NCI-H510A treated with DMSO at 0.1 percent for 48 hours (cell line): ENCODE measurements at places on chromosomes 4 and X.

- DNase-seq: no peak
Observed at GRCh38 chrX:134933248-134933647, 57.5 kb upstream of the SMIM10 start.

GRCh38 chrX:4206941-4207340 is 493.5 kb upstream of the PRKX start:
- no peak for DNase-seq

- no peak for DNase-seq
Observed at GRCh38 chr4:54909961-54910360, 215.4 kb downstream of the KDR start.

DNA sequence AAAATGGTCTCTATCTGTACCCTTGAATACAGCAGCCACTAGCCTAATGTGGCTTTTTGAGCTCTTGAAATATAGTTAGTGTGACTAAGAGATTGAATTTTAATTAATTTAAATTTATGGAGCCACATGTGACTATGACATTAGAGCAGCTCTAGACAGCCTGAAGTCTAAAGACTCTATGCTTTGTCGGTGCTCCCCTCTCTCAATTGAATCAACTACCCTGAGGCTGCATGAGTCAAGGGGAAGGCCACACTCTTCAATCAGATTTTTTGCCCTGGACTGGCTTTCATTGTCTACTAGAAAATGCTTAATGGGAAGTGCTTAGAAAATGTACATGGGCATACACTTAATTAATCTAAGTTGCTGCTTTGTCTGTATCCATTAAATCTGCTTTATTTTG is 11.7 kb downstream of the TLR7 start:
- DNase-seq: no peak

DNA sequence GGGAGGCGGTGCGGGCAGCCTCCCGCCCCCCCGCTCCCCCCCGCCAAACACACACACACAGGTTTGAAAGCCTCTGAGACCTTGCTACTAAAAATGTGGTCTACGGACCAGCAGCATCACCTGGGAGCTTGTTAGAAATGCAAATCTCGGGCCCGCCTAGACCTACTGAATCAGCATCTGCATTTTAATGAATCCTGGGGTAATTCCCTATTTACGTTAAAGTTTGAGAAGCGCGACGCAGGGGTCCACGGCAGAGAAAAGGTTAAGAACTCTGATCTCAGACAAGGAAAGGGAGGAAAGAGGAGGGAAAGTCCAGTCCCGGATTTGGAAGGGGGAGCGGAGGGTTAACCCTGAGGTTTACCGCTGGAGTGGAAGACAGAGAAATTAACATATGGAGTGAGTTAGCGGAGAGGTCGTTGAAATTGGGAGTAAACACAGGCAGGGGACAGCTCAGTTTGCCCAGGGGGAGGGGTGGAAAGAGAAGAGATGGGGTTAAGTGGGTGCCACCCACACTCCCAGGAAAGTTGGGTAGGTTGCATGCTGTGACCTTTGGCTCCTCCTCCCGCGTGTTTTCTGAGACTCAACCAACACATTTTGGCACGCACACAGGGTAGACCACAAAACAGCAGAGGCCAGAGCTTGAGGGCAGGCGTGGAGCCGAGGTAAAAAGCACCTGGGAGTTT is 483.6 kb downstream of the BCOR start:
- peak; percentile 53 for DNase-seq

- no peak for DNase-seq
Observed at GRCh38 chr4:181784881-181785280, 458.3 kb upstream of the TENM3 start.

DNA sequence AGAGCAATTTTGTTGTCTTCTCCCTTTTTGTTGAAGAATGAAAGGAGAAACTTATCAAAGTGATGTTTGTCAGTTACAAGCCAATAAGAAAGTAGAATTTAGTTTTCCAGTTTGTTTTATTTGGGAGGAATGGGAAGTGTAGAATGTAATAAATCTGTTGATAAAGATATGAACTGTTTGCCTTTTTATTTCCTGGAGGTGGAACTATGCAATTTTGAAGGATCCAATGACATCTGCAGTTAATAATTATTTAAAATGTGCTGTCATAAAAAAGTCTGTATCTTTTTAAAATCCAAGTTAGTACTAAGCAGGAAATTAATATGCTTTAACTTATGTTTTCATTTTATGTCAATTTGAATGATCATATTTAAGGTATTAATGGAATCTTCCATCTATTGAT is 44.9 kb downstream of the PF4 start:
- DNase-seq: no peak

- DNase-seq: no peak
Observed at GRCh38 chrX:129478516-129478915, 44.8 kb downstream of the SMARCA1 start.
